Left cardiac atrium (tissue), 4 donors: ENCODE measurements at places on chromosomes 7 and 10. TPM values are rescaled to one million over a fixed set of nuclear protein-coding genes. Genes with fewer than 3 reads are reported as not detected.
A peak's percentile ranks its signal among the peaks of the same experiment; 100 is the strongest.

NKX6-2 gene
- not detected for total RNA-seq

LIPN gene
- not detected for total RNA-seq

LRRN3 gene
- 9.9 TPM for total RNA-seq

DNA sequence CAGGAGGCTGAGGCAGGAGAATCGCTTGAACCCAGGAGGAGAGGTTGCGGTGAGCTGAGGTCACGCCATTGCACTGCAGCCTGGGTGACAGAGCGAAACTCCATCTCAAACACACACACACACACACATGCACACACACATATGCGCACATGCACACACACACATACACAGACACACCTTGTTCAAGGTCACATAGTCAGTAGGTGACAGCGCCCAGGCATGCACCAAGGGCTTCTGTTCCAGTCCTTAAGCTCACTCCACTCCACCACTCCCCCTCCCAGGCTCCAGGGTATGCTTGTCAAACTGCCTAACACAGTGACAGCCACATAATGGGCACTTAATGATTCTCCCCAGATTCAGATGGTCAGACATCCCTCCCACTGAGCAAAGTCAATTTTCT, 37.0 kb downstream of the KCNMA1 start:
- DNase-seq: no peak

DNA sequence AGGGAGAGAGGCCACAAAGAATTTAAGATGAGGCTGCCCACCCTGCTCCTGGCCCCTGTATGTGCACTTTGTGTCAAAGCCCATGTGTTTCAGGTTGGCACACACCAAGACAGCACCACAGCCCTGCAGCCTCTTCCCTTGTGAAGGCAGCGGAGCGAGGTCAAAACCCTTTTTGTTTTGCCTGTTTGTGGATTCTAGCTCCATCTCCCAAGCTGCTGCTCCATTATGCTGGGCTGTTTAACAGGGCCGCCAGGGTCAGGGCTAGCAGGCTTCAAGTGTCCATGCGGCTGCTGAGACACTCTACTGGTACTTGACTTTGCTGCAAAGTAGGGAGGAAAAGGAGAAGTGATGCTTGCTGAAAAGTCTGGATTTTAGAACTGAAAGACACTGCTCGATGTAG, 142.3 kb upstream of the EFCAB10 start:
- DNase-seq: no peak

DNA sequence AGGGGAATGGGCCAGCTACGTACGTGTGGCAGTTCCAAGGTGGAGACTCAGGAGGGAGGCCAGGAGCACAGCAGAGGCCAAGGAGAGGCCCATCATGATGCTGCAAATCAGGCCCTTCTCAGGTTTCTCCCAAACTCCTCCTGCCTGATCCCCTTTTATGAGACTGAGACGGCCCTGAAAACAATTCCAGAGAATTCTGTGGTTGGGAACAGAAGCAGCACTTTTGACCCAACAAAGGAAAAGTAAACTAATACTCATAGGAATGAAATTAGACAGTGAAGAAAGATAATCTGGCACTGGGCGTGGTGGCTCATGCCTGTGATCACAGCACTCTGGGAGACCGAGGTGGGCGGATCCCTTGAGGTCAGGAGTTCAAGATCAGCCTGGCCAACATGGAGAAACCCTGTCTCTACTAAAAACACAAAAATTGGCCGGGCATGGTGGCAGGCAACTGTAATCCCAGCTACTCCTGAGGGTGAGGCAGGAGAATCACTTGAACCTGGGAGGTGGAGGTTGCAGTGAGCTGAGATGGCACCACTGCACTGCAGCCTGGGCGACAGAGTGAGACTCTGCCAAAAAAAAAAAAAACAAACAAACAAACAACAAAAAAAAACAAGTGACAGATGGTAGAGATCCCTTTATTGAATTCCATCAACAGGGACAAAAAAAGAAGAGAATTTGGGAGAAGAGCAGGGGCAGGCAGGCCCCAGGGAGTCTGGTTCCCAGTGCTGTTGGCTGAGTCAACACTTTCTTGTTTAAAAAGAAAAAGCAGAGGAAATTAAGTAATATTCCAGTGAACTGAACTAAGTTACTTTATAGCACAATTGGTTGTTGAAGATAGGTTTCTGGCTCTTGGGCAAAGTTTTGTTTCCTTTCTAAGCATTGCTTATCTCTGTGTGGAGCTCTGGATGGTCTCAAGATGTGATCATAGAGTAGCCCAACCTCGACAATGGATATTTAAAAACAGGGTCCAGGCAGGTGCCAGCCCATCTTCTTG, at the start of gene CCL26:
Gene CCL26 (minus strand): TSS at position 131 of the 997 bp plus-strand sequence. CDS start 35 bp downstream, at position 96.
- DNase-seq: peak; percentile 76

DNA sequence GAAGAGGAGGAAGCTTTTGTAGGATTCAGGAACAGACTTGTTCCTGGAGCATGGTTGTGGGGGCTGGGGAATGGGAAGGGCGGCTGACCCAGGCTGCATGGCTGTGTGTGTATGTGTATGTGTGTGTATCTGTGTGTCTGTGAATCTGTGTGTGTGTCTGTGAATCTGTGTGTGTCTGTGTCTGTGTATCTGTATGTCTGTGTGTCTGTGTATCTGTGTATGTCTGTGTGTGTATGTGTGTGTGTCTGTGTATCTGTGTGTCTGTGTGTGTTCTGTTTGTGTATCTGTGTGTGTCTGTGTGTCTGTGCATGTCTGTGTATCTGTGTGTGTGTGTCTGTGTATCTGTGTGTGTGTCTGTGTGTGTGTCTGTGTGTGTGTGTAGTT, 6.6 kb upstream of the STX1A start:
- DNase-seq: no peak

GRCh38 chr7:46784732-46785131, 797.2 kb downstream of the TNS3 start:
- no peak for DNase-seq

HOXA9 gene
- total RNA-seq: not detected

DNA sequence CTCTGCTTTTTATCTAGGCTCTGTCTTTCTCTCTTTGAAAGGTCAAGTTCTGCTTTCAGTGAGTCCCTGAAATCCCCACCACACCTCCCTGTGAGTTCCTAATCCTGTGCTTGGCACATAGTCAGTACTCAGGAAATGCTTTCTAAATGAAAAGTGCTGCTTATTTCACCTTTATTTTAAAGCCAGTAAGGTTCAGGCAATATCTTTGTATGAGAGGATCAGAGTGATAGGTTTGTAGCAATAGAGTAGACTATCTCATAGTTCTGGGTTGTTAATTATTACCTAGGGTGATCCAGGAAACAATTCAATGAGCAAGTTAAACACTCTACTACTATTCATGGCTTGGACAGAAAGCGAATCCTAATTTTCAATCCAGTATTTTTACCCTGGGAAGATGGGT, 7.4 kb upstream of the LAMB1 start:
- no peak for DNase-seq

DNA sequence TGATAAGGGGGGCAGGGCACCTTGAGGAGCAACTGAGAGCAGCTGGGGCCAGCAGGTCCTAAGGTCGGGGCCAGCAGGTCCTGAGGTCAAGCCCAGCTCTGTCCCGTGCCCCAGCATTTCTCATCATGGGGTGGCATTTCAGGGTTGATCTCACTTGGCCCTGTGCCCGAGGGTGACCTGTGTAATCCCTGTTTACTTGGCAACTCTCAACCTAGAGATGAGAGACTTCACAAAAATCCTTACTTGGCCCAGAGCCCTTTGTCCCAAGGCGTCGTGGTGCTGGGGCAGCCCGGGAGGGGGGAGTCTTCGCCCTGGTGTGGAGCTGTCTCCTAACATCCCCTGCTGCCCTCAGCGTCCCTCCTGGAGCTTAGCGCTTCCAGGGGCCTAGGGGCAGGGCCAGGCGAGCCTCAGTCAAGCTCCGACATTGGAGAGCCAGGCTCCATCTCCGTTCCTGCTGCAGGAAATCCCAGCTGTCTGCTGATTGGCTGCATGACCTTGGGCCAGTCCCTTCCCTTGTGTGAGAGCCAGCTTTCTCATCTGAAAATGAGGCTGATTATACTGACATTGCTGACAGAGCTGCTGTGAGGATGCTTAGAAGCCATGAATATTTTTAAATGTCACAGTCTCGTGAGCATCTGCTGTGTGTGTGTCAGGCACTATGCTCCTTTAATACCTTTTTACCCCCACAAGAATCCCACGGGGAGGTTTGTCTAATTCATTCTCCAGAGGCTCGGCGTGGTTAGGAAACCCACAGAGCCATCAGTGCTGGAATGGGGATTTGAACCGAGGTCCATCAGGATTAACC, 94.3 kb downstream of the ZMIZ1 start:
- DNase-seq: no peak

- DNase-seq: no peak
Observed at GRCh38 chr7:156496363-156496769, 144.2 kb upstream of the RNF32 start.
